ENCODE measurements at places on chromosomes 12 and 14. TPM values are rescaled to one million over a fixed set of nuclear protein-coding genes. Genes with fewer than 3 reads are reported as not detected.

DNA sequence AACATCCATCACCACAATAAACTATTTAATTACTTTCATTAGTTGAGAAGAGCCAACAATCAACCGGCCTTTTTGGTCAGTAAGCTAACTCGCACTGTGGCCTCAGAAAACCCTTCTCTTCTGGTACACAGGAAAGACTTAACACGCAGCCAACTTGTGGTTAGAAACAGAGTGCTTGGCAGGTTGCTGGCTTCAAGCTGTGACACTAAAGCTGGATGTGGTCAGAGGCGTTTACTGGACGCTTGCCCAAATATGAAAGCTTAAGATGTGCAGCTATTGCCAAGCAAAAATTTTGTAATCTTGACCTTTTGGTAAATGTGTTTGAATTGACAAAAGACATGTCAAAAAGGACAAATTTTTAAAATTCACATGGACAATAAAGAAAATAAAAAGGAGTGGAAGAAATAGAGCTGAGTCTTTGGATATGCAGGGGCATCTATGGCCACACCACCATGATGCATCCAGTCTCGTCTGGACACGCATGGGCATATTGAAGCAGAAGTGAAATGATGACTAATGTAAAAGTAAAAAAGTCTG, 2.6 kb upstream of the KLRK1 start:
- DNase-seq = peak; percentile 54

GRCh38 chr12:78271546-78271945, 440.9 kb downstream of the NAV3 start:
- DNase-seq = no peak

DNA sequence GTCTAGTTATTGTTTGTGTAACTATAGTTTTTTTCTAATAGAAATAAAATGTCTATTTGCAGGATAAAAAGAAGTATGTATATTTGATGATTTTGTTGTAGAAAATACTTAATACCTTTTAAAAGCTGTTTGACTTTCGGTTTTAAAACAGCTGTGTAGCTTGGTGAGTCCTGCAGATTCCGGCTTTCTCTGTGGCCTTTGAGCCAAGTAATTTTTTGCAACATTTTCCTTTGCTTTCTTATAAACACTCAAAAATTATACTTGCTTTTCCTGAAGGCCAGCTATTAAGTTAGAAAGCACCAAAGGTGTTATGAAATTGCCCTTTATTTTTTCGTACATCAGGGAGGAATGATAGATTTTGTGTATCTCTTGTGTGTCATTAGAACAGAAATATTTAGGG, 63.6 kb downstream of the CRADD start:
- no peak for DNase-seq

DNA sequence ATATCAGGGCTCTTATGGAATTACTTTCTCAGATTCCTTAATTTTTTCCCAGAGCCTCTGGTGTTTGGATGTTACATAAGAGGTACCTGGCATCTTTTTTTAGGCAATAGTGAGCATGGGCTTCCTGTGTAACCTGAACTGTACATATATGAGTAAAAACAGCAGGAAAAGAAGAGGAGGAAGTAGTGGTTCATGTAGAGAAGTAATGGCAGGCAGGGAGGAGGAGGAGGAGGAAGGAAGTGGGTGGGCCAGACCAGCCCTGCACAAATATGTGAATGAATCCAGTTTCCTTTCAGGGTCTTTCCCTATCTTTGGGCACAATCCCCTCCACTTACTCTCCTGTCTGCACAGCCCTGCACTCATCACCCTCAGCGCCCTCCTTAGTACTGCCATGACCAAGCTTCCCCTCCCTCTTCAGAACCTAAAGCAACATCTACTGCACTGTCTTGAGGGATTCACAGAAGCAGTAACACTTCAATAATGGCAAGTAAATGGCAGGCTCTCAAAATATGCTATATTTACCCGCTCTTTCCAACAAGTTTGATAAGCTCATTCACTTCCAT, 40.9 kb upstream of the GSG1 start:
- no peak for DNase-seq

The TAS2R19 gene
- total RNA-seq = 4.1 TPM

Measured in pulmonary artery endothelial cell (primary cell).